ENCODE measurements at places on chromosomes 6 and 20.

DNA sequence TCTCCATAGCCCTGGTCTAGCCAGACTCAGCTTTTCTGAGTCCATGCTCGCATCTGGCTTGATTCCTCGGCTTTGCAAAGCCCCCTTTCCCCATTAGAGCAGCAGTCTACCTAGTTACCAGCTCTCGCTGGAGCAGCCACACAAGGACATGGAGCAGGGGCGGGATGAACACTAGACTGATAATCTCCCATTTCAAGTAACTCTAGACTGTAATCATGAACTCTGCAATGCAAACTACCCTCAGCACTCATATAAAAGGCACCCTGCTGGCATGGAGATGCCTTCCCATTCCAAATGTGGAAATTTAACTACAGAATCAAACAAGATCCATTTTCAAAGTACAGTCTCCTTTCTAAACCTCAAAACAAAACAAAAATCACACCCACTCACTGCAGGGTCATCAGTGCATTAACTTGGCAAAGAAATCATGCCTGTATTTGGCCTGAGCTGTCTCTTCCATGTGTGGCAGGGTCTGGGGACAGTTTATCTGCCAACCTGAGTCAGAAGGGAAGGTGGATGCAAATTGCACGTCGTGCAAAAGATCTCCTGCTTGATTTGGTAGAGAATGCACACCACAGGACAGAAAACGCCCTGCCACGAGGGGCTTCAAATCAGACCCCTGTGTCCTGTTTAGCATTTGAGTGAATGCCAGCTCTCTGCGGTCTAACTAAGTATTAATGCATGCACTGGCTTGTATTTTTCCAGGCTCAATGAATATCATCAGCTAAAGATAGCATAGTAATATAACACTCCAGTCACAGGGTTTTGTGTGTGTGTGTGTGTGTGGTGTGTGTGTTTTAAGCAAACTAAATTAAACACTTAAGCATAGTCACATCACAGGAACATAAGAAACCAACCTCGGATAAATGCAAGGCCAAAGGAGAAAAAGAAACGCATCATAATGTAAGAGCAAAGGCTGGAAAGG, 85.3 kb downstream of the MYLK4 start:
- peak; percentile 15 for DNase-seq

GRCh38 chr6:96213784-96214183, 198.0 kb downstream of the FUT9 start:
- no peak for DNase-seq

DNA sequence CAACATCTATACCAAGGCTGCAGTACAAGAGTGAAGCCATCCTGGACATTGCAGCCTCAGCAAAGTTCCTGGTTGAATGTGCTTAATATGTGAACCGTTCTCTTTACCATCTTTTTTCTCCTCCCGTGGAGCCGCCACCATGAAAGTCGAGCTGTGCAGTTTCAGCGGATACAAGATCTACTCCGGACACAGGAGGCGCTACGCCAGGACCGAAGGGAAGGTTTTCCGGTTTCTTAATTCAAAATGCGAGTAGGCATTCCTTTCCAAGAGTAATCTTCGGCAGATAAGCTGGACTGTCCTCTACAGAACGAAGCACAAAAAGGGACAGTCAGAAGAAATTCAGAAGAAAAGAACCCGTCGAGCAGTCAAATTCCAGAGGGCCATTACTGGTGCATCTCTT, 8.4 kb upstream of the LINC00237 start:
- DNase-seq = no peak

- DNase-seq = no peak
These were observed 25.5 kb downstream of the FAM184A start for GRCh38 chr6:119052987-119053386.

- DNase-seq = peak; percentile 91
These were observed 323.6 kb downstream of the CD83 start for GRCh38 chr6:14440940-14441781.

DNA sequence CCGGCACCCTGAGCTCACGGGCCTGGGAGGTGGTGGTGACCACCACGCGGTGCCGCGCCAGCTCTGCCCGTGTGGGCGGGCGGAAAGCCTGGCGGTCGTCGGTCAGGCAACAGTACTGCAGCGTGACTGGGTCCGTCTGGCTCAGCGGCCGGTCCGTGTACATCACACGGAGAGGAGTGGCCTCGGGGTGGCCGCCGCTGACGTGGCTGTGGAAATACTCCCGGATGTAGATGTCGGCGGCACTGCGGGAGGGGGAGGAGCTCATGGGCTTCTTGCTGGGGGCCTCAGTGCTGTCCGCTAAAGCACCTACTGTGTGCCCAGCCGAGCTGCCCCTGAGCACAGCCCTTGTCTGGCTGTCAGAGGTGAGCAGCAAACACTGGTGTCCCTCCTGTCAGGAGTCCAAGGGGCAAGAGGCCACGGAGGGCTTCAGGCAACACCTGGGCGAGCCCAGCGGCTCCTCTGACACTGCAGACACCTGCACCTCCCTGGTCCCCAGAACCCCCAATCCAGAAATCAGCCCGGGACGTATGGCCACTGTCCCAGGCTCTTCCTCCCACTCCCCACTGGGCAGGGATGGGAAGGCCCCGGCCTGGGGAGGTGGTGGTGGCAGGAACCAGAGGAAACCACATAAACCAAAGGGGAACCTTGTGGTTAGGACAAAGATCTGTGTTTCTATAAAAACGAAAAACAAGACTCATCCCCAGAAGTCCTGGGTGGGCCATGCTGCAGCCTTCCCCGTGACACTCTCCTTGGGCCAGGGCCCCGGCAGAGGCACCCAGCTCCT, 6.5 kb downstream of the HELZ2 start:
- no peak for DNase-seq

DNA sequence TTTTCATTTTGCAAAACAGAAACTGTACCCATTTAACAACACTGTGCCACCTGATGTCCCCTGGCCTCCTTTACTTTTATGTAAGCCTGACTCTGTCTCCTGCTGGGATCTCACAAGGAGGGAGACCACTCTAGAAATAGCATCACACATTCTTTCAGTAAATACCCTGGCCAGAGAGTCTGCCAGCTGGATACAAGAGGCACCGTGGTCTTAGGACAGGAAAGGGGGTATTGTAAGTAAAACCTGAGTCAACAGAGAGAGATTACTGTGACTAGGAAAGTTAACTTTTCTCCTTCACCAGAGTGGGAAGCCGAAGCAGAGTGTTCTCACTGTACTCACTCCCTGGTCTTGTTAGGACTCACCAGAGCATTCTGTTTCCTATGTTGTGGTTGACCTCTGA, 27.8 kb downstream of the CMTR1 start:
- DNase-seq = no peak

- no peak for DNase-seq
These were observed 179.0 kb upstream of the MMS22L start for GRCh38 chr6:97462031-97462430.

DNA sequence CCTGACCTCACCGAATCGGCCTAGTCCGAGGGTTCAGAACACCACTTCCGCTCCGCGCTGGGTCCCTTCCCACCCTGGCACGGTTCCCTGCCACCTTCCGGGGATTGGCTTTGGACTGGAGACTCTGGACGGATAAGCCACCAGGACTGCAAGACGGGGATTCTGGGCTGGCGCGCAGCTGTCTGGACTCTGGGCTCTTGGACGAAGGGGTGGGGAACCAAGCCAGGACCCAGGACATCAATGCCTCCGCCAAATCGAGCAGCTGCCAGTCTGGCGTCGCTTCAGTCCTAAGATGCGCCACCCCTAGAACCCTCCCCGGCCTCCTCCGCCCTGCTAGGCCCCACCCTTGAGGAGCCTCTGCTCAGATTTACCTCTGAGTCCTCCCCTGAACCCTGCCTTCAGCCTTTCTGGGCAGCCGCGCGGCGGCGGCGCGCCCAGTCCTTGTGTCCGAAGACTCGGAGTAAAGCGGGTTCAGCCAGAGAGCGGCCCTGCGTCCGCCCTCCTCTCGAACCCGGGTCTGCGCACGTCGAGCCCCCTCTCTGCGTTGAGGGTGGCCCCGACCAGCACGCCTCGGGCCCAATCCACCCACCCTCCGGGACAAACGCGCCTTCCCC, 1.2 kb downstream of the KCNK17 start:
- no peak for DNase-seq

- peak; percentile 23 for DNase-seq
These were observed 541.2 kb downstream of the QKI start for GRCh38 chr6:163955756-163956155.

DNA sequence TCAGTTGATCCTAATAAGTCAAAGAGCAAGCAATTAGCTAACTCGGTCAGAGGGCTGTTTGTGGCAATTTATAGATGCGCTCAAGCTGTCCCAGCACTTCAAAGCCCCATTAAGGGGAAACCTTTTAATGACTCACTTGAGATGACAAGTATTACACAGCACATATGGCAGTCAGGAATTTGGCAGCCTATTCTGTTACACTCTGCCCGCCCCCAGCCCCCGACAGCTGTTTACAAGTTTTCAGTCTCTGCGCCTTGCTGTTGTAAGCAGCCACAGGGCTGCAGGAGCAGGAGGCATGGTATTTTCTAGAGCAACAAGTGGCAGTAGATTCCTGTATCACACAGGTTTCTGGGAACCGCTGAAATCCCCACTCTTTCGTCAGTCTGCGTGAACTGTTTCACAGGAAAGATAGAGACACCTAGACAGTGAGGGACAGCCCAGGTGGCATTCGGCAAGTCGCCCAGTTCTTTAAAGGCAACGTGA, 263.0 kb downstream of the FOXC1 start:
- DNase-seq = no peak

DNA sequence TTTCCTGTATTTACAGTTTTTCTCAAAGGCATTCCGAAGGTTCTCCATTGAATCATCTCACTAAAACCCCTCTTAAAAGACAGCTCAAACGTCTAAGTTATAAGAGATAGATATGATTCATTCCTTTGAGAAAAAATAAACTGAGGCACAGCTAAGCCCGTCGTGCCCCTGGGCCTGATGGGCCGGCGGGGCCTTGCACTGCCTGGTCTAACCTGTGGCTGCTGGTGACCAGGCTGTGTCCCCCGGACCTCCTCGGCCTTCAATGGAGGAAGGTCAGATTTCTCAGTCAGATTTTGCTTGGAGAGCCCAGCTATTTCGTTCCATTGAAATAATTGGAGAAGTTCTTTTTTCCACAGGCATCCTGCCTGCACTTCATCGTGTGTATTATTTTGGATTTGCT, 11.3 kb upstream of the FOXC1 start:
- DNase-seq = no peak

DNA sequence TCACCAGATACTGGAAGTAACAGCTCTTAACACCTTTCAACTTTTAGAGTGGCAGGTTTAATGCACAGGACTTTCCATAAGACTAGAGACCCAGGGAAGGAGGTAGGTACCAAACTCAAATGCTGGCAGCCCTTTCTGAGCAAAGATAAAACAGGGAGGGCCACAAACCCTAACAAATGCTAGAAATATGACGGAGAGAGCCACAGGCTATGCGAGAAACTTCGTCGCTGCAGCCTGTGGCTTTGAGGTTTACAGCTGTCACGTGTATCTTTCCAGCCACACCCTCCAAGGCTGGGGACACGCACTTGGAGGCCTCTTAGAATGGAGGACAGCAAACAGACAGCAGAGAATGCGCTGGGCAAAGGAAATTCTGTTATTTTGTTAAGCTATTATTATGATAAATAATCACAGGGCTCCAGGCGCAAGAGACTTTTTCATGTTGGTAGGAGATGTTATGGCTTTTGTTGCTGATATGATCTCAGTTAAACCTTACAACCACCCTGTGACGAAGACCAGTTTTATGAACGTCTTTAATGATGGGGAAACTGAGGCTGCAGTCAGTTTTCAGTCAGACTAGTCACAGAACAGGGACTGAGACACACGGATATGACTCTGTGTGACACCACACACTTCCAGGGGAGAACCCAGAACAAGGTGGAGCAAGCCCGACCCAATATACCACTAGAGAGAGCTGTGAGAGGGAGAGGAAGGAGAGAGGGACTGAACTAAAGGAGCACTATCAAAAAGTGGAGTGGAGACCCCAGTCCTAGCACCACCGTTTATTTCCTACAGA, 2.0 kb downstream of the TRAM2 start:
- DNase-seq = no peak

DNA sequence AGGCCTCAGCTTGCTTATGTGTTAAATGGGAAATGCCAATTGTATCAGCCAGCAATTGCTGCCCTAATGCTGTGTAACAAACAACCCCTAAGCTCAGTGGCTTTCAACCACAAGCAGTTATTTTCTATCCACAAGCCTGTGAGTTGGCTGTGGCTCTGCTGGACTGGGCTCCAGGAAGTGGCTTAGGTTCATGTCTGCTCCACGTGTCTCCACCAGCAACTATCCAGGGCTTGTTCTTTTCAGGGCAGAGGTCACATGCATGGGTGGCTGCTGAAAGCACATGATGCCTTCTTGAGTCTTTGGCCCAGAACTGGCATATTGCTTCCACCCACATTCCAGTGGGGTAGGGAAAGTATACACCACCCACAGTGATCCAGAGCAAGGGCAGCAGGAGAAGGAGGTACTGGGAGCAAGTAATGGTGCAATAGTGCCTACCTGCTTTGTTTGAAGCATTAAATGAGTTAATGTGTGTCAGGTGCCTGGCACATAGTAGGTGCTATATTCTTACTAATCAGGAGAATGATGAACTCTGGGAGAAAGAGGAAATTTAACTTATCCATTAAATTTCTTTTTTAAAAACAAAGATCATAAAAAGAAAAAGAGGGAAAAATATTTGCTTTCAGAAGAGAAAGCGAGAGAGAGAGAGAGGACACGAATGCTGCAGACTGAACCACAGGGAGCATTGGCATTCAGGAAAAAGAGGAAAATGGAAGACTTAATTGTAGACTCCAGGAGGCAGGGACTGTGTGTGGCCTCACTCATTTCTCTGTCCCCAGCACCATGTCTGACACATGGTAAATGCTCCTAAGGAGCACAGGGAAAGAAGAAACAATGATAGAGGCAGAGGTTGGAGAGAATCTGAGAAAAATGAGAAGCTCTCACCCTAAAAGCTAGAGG, 25.2 kb upstream of the RNF24 start:
- DNase-seq = no peak

DNA sequence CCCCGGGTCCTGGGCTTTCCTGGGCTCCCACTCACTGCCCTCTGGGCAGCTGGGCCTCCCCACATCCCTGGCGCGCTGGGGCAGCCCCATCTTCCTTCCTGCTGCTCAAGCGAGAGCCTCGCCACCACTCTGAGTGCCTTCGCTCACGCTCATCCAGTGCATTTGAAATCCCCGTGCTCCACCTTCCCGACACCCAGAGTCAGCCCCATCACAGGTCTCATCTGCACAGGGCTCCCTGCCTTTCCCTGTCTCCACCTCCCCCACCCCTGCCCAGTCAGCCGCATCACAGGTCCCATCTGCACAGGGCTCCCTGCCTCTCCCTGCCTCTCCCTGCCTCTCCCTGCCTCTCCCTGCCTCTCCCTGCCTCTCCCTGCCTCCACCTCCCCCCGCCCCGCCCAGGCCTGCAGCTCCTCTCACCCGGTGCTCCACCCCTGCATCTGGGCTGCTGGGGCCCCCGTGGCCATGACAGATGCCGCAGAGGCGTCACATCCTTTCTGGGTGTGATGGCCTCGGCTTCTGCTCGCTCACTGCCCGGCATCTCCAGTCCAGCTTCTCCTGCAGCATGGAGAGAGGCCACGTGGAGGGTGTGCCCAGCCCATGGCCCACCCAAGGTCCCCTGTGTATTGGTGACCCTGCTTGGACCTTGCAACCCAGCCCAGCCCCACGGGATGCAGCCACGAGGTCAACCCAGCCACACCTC, 9.0 kb upstream of the BHLHE23 start:
- no peak for DNase-seq

GRCh38 chr6:30198166-30199084, 14.8 kb downstream of the TRIM26 start:
- DNase-seq = no peak
